ENCODE measurements at places on chromosomes 13 and 19. TPM values are rescaled to one million over a fixed set of nuclear protein-coding genes. Genes with fewer than 3 reads are reported as not detected.

The GAPDHS gene
- not detected for total RNA-seq

The ZNF527 gene
- total RNA-seq = 7.6 TPM

DNA sequence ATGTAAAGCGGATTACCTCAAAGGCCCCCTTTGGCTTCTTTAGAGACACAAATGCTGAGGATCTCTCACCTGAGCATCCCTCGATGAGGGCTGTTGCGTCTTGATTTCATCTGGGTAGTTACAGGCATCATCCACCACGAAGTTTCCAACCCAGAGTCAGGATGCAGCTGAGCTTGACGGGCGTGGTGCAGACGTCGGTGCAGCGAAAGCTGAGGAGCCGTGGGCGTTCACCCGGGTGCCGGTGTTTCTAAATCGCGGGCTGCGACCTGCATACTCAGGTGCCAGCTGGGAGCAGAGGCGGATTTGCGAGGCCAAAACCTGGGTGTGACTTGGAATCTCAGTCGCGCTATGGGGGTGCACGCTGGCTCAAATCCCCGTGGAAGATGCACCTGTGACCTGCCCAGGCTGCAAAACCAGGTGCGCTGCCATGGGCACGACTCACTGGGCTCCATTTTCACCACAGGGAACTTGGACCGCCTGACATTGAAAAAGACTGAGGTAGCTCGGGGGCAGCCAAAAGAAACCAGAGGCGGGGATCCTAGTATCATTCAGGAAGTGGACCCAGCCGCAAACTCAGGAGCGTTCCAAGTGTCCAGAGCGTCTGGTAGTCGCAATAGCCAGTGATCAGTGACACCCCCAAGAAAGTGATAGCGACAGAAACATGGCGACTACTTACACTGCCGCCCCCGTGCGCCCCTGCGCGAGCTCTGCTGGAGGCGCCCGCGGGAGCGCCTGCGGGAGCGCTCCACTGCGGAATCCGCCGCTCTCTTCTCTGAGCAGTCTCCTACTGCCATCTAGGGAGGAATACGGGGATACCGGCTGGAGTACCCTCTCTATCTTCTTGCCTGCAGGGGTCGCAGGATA, 36.4 kb upstream of the IGFL4 start:
- no peak for DNase-seq

DNA sequence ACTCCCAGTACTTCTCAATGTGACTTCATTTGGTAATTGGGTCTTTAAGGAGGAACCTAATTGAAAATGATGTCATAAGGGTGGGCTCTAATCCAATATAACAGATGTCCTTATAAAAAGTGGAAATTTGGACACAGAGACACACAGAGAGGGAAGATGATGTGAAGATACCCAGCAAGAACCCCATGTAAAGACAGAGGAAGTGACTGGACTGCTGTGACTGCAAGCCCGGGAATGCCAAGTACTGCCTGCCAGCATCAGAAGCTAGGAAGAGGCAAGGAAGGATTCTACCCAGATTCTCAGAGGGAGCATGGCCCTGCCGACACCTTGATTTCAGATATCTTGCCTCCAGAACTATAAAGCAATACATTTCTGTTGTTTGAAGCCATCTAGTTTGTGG, 239.3 kb downstream of the KCTD12 start:
- no peak for DNase-seq

DNA sequence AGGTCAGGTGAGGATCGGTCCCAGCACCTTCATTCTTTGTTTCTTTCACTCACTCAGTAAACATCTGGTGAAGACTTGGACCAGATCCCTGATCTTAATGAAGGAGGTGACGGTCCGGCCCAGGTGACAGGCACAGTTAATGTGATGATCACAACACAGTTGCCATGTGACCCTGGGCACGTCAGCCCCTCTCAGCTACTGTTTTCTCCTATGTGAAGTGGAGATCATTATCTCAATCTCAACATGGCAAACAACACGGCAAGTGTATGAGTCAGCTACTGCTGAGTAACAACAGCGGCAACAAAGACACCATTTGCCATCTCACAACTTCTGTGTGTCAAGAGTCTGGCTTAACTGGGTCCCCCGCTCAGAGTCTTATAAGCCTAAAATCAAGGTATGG, 74.6 kb downstream of the GNG7 start:
- no peak for DNase-seq

The ZNF837 gene
- 0.11 TPM for total RNA-seq

The ZFP36 gene
- total RNA-seq = 22.8 TPM

GRCh38 chr13:76036176-76036575, 400.0 kb downstream of the LMO7 start:
- no peak for DNase-seq

DNA sequence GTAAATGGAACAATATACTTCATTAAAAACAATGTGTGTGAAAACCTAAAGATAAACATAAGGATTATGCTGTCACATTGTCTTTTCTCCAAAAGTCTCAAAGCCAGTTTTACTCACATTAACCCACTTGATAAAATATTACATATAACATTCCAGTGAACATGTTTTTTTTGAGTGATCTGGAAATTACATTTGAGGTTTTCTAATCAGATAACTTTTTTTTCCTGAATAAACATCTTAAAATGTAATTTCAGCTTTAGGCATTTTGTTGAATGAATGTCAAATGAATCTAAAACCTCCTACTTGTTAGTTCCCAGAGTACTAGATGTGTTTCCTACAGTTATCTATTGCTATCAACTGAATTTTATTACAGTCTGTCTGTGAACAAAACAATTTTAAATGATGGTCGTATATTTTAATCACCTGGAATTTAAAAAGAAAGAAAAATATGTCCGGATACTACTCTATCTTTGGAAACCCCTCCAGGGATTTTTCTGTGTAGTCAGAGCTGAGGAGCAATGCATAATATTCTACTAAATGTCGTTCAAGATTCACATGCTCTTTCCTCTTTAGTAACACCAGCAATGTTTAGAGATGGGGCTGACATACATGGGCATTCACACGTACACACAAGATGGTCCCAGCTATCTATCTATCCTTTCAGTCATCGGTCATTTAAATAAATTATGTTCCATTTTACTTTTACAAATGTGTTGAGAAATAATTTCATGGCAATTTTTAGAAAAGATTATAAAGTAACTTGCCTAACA, 283.9 kb downstream of the KLF12 start:
- no peak for DNase-seq

- DNase-seq = no peak
Observed at GRCh38 chr19:32082028-32082427, 263.4 kb upstream of the ZNF507 start.

DNA sequence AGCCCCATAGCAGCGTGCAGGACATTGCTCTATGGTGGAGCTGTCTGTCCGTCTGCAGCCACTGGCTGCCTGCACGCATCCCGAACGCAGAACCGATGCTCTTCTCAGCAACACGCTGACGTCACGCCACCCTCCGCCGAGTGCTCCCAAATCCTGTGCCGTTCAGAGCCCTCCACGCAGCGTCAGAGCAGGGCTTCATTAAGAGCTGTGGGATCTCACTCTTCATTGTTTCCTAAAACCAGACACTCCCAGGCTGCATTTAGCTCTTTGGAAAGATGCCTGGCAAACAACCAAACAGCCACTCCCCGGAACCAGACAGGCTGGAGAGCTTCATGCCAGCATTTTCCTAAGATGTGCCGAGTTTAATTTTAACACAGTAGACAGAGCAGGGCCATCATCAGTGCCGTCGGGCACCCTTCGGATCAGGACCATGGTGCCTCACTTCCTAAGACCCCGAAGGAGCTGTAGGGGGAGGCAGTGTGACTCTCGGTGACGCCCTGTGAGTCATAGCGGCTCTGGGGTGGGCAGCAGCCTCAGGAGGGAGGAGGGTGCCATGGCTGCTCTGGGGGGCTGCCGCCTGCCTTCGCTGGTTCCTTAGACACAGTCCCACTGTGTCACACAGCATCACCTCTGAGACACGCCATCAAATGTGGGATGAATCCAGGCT, 131.5 kb upstream of the MCF2L start:
- DNase-seq = no peak

The RFX1 gene
- 10.4 TPM for total RNA-seq

DNA sequence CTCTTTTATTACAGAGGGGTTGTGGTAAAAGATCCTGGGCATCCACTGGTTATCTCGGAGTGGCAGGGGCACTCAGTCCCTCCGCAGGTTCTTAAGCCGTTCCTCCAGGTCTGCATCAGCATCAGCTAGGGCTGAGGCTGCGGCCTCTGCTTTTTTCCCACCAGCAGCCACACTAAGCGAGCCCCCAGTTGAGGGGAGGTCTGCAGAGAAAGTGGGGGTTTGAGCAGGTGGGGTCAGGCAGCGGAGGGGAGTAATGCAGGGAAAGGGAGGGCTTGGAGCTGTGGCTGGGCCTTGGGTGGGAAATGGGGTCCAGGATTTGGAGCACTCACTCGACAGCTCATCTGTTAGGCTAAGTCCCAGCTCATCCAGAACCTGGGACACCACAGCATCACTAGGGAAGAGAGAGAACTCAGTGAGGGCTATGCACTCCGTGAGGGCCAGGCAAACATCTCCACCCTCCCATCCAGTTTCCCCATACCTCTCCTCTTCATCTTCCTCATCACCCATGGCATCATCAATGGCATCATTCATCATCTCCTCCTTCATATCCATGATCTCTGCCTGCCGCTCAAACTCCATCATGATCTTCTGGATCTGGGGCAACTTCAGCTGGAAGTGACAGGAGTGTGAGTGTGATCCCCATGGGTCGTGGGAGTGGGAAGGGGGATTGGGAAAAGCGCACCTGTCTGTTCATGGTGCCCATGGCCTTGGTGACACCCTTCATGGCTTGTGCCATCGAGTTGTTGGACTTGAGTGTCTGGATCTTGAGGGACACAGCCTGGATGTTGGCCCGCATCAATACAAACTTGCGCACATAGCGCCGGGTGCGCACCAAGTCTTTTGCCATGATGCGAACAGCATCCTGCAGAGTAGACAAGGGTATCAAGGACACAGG, 3.1 kb downstream of the CHMP2A start:
- no peak for DNase-seq

The PAN3 gene
- 12.2 TPM for total RNA-seq

GRCh38 chr13:112713517-112714253, 23.8 kb downstream of the ATP11A start:
- DNase-seq = no peak

DNA sequence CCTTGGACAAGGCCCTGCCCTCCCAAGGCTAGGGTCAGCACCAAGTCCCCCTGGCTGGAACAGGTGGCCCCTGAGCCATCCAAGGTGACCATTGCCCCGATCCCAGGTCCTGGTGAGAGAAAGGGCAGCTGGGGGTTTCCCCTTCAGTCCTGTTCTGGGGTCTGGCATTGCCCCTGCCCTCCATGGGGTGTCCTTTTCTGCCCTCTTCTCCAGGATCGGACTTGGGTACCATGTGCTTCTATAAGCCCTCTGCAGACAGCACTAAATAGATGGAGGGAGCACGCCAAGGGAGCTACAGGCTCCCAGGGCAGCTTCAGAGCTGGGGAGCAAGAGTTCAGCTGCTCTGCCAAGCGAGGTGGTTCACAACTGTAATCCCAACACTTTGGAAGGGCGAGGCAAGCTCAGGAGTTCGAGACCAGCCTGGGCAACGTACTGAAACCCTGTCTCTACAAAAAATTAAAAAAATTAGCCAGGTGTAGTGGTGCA, 13.5 kb upstream of the KCNN1 start:
- no peak for DNase-seq

The KLK13 gene
- not detected for total RNA-seq

The KLK3 gene
- total RNA-seq = not detected

GRCh38 chr19:38918526-38918925, 6.5 kb upstream of the CCER2 start:
- DNase-seq = no peak

- DNase-seq = no peak
Observed at GRCh38 chr13:27219611-27220010, 31.7 kb upstream of the RPL21 start.

The ZIK1 gene
- 3.7 TPM for total RNA-seq

The ZNF429 gene
- total RNA-seq = 8.8 TPM
